ENCODE measurements at places on chromosomes 7 and 10.

- no peak for DNase-seq
Observed at GRCh38 chr10:80506189-80506575, 31.5 kb upstream of the SH2D4B start.

DNA sequence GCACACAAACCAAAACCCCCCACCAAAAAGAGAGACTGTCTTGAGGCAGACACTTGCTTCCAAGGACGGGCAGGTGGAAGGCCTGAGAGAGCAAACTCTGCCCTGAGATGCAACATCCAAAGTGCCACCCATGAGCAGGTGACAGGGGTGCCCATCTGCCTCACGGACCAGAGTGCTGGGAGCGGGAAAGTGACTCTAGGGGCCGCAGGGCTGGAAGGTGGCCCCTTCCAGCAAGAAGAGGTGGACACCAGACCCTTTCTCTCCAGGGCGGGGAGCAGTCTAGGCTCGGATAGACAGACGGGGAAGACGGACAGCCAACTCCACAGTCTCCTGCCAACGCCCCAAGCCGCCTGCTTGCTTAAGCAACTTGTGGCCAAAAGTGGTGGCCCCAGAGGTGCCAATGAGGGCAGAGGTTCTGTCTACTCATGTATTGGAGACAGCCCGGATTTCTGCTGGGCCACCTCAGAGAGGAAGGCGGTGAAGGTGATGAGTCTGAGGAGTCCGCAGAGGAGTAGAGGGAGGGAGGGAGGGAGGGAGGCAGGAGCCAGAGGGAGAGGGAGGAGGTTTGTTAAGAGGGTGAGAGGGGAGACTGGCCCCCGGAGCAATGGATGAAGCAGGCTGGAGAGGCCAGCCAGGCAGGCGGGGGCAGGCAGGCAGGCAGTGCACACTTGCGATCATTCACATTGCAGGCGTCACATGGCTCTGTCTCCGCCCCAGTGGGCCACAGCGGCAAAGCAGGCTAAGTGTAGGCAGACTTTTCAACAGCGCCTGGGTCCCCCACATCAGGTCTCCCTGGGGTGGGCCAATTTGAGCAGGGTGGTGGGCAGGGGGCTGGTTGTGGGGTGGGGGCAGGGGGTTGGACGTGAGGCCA, 65.6 kb downstream of the SLC29A4 start:
- DNase-seq = no peak

DNA sequence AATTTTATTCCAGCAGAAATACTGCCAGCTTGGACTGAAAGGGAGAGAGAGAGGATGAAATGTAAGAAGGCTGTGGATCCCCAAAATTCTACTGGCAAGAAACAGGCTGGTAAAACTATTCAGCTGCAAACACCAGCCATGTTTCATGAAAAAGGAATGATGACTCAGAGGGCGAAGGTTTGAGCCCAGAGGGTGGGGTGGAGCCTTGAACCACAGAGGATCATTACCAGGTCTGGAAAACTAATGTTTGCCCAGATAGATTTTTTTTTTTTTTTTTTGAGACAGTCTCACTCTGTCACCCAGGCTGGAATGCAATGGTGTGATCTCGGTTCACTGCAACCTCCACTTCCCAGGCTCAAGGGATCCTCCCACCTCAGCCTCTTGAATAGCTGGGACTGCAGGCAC, 41.7 kb upstream of the NRF1 start:
- no peak for DNase-seq

GRCh38 chr7:8208816-8209215, 53.2 kb downstream of the ICA1 start:
- no peak for DNase-seq

- DNase-seq = no peak
Observed at GRCh38 chr10:77552252-77552651, 85.4 kb downstream of the KCNMA1 start.

DNA sequence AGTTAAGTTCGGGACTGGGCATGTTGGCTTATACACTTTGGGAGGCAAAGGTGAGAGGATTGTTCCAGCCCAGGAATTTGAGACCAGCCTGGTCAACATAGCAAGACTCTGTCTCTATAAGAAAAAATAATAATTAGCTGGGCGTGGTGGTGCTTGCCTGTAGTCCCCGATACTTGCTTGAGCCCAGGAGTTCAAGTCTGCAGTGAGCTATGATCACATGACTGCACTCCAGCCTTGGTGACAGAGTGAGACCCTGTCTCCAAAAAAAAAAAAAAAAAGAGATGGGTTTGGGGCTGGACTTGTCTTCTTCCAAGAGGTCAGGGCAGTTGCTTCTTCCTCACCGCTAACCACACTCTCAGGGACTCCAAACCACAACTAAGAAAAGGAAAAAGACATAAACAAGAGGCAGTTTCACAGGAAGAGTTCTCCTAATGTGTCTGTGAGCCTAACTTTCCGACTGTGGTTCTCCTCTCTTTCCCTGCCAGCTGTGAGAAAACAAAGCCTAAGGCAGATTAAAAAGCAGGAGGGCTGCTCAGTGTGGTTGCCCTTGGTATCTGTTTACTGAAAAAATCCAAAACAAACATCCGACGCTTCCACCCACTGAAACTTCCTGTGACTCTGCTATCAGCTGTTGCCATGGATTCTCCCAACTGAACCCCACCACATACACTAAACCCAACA, 2.4 kb upstream of the SERPINE1 start:
- DNase-seq = peak; percentile 23

DNA sequence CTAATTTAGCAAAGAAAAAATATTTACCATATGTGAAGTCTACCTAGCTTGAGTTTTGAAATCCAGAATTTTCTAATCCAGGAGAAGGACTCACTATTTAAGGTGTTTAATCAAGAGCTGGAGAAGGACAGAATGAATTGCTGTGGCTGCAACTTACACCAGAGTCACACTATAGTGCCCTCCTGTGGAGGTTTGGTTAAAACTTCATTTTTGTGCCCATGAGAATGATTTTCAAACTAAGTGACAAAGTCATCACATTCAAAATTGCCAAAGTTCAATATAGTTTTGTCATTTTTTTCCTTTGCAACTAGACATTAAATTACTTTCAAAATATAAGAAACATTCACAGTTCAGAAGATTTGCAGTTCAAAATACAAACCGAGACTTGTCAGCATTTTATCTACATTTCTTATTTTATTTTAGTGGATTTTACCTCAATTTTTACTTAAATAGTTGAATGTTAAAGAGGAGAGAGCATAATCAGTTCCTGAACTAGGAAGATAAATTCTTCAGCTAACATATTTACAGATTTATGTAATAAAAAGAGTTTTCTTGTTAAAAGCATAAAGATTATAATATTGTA, 70.7 kb downstream of the CABCOCO1 start:
- DNase-seq = no peak

DNA sequence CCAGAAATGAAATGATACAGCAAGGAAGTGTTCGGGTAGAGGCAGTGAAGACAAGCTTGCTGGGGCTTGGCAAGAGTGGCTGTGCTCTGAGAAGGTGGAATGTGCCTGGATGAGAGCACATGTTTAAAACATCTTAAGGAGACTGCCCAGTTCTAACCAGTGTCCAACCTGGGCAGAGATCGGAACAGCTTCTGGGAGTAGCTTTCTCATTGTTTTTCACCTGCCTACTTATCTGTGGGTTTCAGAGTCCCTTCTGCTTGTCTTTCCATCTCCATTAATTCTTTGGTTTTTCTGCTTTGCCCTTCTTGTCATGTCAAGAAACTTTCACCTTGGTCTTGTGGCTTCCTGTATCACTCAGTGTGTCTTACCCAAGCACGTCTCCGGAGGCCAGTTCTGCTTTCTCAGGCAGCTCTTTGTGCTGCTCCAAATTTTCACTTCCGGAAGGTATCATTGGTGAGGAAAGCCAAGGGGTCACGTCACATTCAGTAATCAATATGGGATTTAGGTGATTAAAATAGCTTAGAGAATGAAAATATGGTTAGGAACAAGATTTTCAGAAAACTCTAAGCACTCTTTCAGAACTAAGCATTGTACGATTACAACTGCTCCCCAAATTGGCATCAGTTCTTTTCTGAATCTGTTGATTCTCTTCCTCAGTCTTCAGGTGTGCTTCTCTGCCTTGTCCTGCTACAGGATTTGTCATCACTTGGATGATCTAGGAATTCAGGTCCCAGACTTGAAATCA, 5.5 kb upstream of the LAMB4 start:
- DNase-seq = peak; percentile 63

DNA sequence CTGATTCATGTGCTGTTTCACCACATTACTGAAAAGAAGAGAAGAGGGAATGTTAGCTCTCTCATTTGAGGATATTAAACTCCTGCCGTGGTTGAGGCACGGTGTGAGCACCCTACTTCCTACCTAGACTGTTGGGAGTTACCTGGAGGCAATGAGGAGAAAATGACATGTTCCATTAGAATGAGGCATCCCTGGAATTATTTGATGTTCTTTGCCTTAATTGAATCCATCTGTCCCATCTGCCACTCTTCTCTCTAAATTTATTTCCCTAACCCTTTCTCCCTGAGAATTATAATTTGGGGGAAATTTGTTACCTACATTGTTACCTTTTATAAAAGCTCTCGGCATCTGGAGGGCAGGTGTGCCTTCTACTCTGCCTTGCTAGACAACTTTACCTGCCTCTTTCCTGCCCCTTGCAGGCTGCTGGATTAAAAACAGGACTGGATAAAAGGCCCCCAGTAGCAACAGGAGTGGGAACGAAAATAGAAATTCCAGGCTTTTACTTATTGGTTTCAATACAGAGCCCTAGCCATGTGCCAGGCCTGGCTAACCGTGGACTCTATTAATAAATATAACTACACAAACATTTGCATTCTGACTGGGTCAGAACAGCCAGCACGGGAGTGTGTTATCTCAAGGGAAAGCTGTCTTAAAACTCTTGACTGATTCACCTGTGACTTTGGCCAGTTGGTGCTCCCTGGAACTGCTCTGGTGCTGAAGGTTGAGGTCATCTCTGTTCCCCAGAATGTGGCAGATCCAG, 4.4 kb upstream of the ATXN7L1 start:
- no peak for DNase-seq

- DNase-seq = no peak
Observed at GRCh38 chr7:150992833-150993302, 2.1 kb downstream of the NOS3 start.

GRCh38 chr7:30692882-30693281, 10.6 kb upstream of the CRHR2 start:
- DNase-seq = no peak

DNA sequence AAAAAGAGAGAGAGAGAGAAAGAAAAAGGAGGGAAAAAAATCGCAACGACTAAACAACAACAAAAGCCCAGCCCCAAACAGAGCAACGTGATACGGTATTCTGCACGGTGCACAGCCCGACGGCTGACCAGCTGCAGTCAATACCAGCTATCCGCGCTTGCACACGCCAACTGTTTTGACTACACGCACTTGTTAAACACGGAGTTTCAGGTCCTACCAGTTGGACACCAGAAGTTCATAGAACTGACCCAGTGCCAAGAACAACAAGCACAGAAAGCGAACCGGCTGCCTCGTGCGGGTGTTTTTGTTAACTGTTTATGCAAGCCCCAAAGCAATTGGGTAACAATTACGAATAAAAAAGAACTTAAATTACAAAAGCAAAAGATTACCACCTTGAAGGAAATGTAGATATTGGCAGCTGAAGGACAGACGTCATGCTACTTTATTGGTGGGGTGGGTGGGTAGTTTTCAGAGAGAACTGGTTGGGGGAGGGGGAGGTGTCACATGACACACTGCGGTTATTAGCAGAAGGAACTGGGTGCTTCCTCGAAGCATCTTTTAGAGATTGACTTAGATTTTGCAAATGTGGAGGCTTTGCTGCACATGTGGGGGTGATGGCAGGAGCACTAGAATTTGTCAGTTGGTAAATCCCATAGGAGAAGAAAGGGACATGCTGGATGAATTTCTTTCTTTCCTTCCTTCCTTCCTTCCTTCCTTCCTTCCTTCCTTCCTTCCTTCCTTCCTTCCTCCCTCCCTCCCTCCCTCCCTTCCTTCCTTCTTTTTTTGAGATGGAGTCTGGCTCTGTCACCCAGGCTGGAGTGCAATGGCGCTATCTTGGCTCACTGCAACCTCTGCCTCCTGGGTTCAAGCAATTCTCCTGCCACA, 110.6 kb upstream of the EFCAB10 start:
- no peak for DNase-seq

DNA sequence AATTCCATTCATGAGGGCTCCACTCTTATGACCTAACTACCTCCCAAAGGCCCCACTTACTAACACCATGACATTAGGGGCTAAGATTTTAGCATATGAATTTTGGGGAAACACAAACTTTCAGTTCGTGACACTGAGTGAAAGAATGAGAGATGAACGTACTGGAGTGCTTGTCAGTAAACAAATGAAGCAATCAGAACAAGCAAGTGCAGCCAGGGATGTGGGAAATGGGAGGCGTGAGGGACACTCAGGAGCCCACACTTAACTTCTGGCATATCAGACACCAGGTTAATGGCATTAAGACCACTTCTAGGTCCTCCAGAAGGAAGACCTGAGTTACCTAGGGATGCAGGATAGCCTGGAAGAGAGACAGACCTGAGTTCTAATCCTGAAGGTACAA, 2.3 kb upstream of the MDFIC start:
- DNase-seq = no peak

DNA sequence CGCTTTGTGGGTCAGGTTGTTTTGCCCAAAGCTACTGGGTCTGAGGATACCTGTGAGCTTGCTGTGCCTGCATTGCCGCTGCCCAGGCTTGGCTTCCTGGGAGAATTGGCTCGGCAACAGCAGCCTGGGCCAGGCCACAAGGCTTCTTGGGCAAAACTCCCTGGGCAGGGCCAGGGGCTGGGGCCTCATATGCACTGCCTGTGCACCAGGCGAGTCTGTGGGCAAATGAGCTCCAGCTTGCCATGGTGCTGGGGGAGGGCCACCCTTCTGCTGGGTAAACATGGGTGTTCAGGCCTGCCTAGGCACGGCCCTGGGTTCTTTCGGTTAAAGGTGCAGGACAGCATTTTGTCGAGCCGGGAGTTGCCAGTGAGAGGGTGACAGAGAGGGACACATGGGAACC, 19.4 kb downstream of the ZMIZ1 start:
- no peak for DNase-seq

DNA sequence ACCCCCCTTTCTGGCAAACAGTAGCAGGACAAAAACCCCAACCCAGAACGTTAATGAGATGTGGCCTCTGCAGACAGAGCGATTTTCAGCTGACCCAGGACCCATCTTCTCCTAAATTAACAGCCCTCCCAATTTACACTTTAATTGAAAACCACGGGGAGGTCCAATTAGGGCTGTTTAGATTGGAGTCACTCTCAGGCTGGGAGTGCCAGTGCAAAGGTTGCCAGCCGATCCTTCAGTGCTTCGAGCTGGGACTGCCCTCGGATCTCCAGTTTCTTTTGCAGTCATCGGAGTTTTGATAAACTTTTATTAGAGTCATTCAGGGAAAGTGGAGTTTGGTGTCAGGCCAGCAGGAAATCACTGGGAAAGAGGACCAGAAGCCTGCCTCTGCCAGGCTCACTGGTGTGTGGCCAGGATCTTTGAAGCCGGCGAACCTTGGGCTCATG, 108.0 kb downstream of the DOCK1 start:
- DNase-seq = no peak

GRCh38 chr10:97748116-97748515, 11.2 kb downstream of the ZFYVE27 start:
- DNase-seq = no peak

- DNase-seq = no peak
Observed at GRCh38 chr7:129776362-129776722, 164.8 kb downstream of the NRF1 start.
